ENCODE measurements at places on chromosomes 6 and 20. TPM values are rescaled to one million over a fixed set of nuclear protein-coding genes. Genes with fewer than 3 reads are reported as not detected.

The E2F1 gene
- 57.9 TPM for total RNA-seq

DNA sequence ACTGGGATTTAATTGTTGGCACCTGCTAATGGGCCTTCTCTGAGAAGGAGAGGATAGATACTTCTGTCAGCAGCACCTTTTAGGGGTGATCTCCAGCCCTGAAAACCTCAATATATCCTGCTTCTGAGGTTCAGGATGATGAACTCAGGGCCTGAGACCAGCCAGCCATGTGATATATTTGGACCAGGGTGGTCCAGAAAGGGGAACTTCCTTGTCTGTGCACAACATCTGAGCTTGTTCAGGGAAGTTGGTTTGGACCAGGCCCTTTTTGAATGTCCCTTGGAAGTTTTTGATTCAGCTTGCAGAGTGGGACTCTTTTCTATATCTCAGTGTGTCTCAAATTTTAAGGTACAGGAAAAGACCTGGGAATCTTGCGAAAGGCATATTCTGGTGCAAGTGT, 85.8 kb downstream of the GFRA4 start:
- no peak for DNase-seq

DNA sequence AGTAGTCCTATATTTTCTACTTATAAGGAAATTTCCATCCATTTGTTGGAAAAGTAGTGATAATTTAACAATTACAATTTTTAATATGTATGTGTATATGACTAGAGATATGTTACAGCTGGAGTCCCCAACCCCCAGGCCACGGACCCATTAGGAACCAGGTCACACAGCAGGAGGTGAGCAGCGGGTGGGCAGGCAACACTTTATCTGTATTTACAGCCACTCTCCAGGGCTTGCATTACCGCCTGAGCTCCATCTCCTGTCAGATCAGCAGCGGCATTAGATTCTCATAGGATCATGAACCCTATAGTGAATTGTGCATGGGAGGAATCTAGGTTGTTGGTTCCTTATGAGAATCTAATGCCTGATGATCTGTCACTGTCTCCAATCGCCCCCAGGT, 46.8 kb downstream of the TRDN start:
- DNase-seq: no peak

DNA sequence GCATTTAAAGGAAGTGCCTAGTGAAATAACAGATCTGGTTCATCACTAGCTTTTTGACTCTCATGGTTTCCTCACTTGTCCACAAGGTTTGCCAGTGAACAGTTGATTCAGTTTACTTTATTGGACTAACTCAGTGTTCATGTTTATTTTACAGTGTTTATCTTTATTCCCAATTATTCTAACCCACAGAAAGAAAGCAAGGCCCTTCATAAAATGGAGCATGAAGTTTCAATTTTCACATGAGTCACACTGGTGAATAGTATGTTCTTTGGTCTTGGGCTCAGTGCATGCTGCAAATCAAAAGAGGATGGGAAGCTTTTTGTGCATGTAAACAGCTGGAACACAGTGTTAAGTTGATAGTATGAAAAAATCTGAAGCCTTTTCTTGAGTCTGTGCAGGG, 217.6 kb upstream of the HDDC2 start:
- no peak for DNase-seq

GRCh38 chr6:170525795-170526194, 27.3 kb downstream of the PSMB1 start:
- DNase-seq: no peak

The TRIM27 gene
- 93.1 TPM for total RNA-seq

Data from H9 (cell line).